ENCODE measurements at places on chromosomes 1 and 21. TPM values are rescaled to one million over a fixed set of nuclear protein-coding genes. Genes with fewer than 3 reads are reported as not detected.

The BEND5 gene
- polyA plus RNA-seq, result 3.8 TPM

The FAM177B gene
- not detected for polyA plus RNA-seq

The EBNA1BP2 gene
- 57.6 TPM for polyA plus RNA-seq

The KCNH1 gene
- not detected for polyA plus RNA-seq

The RNF186 gene
- polyA plus RNA-seq, result not detected

The SPRR5 gene
- polyA plus RNA-seq, result not detected

The ACTL8 gene
- polyA plus RNA-seq, result not detected

The LAMB3 gene
- 0.58 TPM for polyA plus RNA-seq

The PTGS2 gene
- polyA plus RNA-seq, result 4.2 TPM

- no peaks in the 10 kb centered on the region for H3K36me3 ChIP-seq
- H3K27me3 ChIP-seq, result peaks cover 3% of the 10 kb centered on the region
- peaks cover 1% of the 10 kb centered on the region for H3K4me1 ChIP-seq
- peak; percentile 4 for DNase-seq
Measured at GRCh38 chr1:163766257-163766918, 444.6 kb downstream of the NUF2 start.

GRCh38 chr21:31885146-31885545, 12.3 kb downstream of the HUNK start:
- no peak for DNase-seq
- no peak overlapping the region for H3K27ac ChIP-seq
- H3K27me3 ChIP-seq, result peaks cover 1% of the 10 kb centered on the region
- H3K4me1 ChIP-seq, result no peaks in the 10 kb centered on the region
- no peak overlapping the region for H3K4me3 ChIP-seq
- no peaks in the 10 kb centered on the region for H3K36me3 ChIP-seq

DNA sequence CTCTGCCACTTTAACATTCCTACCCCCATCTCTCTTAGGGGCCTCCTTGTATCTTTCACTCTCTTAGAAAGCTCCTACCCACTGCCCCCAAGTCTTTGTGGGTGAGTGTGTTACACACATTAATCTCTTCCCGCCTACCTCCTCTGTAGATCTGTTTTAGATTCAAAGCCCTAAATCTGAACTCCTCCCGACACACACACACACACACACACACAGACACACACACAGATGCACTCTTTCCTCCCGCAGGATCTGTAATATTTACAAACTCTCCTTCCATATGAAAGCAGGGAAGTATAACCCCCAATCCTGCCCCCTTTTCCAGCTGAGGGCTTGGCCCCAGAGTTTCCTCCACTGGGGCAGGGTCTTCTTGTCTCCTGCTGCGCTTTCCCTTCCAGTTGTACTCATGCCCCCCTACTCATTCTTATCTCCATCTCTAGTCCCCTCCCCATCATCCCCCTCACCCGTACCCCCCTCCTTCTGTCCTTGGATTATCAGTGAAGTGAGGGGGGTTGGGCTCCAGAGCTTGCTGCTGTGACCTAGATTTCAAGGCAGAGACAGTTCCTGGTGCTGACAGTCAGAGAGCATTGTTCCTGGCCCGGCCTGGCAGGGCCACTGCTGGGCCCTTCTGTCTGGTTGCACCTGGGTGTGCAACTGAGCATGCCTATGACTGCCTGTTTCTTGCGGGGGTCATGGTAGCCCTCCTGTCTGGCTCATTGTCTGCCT, 4.3 kb downstream of the PEA15 start:
- peaks cover 11% of the 10 kb centered on the region for H3K36me3 ChIP-seq
- no peak for DNase-seq
- no peak overlapping the region for H3K4me3 ChIP-seq
- peak overlapping the region; percentile 44 for H3K27ac ChIP-seq
- peaks cover 38% of the 10 kb centered on the region for H3K4me1 ChIP-seq

- peak overlapping the region; percentile 27 for H3K27ac ChIP-seq
- no peak for DNase-seq
- H3K27me3 ChIP-seq, result no peaks in the 10 kb centered on the region
- H3K36me3 ChIP-seq, result peaks cover 7% of the 10 kb centered on the region
- no peak overlapping the region for H3K4me3 ChIP-seq
- peaks cover 25% of the 10 kb centered on the region for H3K4me1 ChIP-seq
Measured at GRCh38 chr21:46596201-46596600, 8.7 kb downstream of the S100B start.

DNA sequence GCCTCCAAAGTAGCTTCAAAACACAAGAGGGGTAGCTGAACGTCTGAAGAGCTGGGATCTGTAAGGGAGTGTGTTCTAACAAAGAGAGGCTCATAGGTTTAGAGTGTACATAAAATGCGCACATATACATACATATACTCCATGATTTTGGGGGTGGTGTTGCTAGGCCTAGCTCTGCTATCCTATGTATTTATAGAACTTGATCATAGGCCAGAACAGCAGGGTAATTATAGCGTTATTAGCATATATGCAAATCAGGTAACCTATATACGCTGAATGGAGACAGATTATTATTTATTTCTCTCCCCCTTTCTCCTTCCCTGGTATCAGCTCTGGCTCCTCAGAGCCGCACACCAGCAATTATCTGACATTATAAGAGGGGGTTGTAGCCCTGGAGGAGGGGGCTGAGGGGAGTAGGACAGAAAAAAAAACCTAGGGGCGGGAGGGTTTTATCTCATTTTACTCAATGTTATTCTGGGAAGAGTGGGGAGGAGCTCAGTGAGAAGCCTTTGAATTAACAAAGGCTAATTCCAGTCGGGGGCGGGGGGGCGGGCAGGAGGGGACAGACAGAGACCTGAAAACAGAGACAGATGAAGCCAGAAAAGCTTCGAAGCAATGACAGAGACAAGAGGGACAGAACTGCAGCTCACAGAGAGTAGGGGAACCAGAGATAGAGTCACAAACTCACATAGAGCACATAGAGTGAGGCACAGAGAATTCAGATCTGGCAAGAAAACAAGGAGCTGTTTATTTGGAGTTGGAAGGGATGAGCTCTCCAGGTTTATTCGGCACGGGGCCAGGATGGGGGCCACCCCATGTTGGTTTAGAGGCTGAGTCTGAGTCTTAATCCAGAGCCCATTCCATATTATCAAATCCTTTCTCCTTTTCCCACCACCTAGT, 63.0 kb downstream of the RHBG start:
- H3K4me1 ChIP-seq, result peaks cover 9% of the 10 kb centered on the region
- peaks cover 4% of the 10 kb centered on the region for H3K36me3 ChIP-seq
- no peak overlapping the region for H3K27ac ChIP-seq
- no peak overlapping the region for H3K4me3 ChIP-seq
- DNase-seq, result no peak

DNA sequence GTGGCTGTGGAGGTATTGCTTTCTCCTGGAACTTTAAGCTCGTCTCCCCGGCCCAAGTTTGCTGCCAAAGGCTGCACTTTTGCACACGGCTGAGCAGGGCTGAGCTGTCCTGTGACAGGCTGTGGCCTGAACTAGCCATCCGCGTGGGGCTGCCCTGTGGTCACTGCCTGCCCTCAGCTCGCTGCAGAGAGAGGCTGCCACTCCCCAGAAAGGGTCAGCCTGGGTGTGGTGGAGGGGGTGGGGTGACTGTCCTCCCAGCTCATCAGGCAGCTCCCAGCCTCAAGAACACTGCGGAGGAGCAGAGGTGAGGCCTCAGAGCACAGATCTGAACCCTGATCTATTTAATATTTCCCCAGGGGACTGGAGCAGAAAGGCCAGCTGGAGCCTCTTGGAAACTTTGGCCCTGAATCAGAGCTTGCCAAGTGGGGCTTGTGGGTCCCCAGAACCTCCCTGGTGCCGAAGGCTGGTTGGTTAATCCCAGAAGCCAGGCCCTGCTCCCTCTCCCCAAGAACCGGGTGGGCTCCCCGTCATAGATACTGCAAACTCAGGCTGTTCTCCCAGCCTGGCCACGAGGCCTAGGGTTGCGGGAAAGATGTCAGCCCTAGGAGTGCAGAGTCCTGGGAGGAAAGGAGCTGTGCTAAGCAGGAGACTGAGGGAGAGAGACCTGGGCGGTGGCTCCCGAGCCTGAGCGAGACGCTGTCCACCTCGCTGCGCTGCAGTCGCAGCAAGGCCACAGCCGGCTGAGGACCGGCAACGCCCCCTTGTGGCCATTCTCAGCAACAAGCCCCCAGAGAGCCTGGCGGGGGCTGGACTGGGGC, 125.1 kb upstream of the IPO9 start:
- no peak overlapping the region for H3K27ac ChIP-seq
- H3K4me1 ChIP-seq, result no peaks in the 10 kb centered on the region
- DNase-seq, result peak; percentile 30
- no peaks in the 10 kb centered on the region for H3K27me3 ChIP-seq

DNA sequence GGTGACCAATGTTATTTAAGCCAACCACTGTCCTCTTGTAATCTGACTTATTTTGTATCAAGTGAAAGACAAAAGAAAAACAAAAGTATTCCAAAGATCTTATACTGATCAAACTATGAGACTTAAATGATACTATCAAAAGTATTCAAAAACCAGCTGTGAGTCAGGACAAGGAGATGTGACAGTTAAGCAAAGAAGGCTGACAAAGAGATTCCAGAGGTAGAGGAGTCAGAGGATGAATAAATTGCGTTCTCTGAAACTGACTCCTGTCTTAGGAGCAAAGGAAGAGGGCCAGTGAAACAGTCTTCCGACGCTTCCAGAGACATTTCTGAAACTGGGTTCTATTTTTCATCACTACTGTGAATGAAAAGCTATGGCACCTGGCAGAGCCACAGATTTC, 20.9 kb downstream of the TMEM50B start:
- peaks cover 34% of the 10 kb centered on the region for H3K36me3 ChIP-seq
- DNase-seq, result no peak
- no peaks in the 10 kb centered on the region for H3K4me1 ChIP-seq
- H3K27ac ChIP-seq, result no peak overlapping the region
- H3K4me3 ChIP-seq, result no peak overlapping the region

GRCh38 chr1:51615780-51616291, 1.1 kb upstream of the OSBPL9 start:
- H3K4me3 ChIP-seq, result peak overlapping the region; percentile 12
- DNase-seq, result no peak
- no peak overlapping the region for H3K27ac ChIP-seq
- H3K27me3 ChIP-seq, result peaks cover 3% of the 10 kb centered on the region

DNA sequence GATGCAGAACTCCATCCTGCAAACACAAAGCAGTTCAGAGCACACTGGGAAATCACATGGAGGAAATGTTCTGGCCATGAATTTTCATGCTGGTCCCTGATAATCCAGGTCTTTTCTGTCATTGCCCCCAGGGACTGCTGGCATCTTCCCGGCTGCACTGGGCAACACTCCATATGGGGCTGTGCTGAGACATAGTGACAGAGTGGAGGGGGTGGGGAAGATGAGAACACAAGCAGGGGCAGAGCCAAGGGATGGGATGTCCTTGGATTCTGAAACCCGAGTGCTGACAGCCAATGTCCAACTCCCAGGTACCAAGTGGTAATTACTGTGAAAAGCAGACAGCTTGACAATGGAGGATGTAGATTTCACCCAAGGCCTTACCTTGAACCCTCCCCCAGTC, 185.7 kb downstream of the HIVEP3 start:
- no peak for DNase-seq
- no peak overlapping the region for H3K4me3 ChIP-seq
- H3K27ac ChIP-seq, result no peak overlapping the region
- peaks cover 3% of the 10 kb centered on the region for H3K27me3 ChIP-seq
- peaks cover 39% of the 10 kb centered on the region for H3K4me1 ChIP-seq

DNA sequence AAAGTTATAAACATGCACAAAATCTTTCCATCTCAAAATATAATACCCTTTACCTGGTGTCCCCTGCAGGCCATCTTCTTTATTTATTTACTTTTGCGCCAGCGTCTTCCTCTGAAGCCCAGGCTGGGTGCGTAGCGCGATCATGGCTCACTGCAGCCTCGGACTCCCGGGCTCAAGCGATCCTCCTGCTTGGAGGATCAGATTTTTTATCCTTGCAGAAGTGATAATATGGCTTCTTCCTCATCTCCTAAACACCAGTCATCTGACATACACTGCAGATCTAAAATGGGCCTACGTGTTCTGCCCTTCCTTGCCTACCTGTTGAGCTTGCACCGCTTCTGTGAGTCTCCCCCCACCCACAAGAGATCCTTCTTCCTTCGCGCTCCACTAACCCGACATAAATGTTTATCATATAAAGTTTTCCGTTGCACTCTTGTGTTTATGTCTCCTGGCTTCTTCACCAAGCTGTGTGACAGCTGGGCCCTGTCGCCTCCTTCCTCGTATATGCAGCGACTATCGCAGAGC, 506 bp upstream of the SRP9 start:
- H3K27me3 ChIP-seq, result peaks cover 3% of the 10 kb centered on the region
- H3K36me3 ChIP-seq, result no peaks in the 10 kb centered on the region
- no peak overlapping the region for H3K4me3 ChIP-seq
- H3K4me1 ChIP-seq, result peaks cover under 1% of the 10 kb centered on the region
- no peak overlapping the region for H3K27ac ChIP-seq
- no peak for DNase-seq

DNA sequence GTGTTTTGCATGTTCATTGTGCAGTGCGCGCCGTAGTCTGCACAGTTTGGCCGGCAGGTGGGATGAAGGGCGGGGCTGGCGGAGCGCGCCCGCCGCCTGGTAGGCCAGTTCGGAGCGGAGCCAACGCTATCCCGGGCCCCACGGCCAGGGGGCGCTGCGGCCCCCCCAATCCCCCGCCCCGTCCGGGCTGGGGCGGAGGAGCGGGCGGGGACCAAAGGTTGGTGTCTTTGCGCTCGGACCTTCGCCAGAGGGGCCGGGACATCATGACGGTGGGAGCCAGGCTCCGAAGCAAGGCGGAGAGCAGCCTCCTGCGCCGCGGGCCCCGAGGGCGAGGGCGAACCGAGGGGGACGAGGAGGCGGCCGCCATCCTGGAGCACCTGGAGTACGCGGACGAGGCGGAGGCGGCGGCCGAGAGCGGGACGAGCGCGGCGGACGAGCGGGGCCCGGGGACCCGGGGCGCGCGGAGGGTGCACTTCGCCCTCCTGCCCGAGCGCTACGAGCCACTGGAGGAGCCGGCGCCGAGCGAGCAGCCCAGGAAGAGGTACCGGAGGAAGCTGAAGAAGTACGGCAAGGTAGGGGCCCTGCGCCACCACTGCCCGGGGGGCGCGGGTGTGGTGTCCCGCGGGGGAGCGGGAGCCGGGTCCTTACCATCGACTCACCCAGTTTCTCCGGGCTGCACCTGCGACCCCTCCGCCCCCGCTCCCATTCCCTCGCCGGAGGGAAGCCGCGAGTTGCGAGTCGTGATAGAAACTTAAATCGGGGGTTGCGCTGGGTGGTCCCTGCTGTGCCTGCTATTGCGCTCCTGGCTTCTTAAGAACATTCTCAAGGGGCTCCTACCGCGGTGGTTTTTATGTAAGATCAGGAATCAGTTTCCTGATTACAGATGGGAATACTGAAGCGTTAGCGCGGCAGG, at the start of gene C1orf115:
Gene C1orf115, plus strand, starts transcription at position 224 of the 913 bp plus-strand sequence. Its CDS starts 40 bp downstream, at position 264.
- peak within 1 kb of the TSS; percentile 77 for H3K4me3 ChIP-seq
- no peaks in the 10 kb centered on the region for H3K36me3 ChIP-seq
- H3K4me1 ChIP-seq, result peaks cover 7% of the 10 kb centered on the region
- DNase-seq, result peak; percentile 64
- no peak within 1 kb of the TSS for H3K27ac ChIP-seq
